Right lung (tissue), 10 donors: ENCODE measurements at places on chromosomes 1 and 21.

DNA sequence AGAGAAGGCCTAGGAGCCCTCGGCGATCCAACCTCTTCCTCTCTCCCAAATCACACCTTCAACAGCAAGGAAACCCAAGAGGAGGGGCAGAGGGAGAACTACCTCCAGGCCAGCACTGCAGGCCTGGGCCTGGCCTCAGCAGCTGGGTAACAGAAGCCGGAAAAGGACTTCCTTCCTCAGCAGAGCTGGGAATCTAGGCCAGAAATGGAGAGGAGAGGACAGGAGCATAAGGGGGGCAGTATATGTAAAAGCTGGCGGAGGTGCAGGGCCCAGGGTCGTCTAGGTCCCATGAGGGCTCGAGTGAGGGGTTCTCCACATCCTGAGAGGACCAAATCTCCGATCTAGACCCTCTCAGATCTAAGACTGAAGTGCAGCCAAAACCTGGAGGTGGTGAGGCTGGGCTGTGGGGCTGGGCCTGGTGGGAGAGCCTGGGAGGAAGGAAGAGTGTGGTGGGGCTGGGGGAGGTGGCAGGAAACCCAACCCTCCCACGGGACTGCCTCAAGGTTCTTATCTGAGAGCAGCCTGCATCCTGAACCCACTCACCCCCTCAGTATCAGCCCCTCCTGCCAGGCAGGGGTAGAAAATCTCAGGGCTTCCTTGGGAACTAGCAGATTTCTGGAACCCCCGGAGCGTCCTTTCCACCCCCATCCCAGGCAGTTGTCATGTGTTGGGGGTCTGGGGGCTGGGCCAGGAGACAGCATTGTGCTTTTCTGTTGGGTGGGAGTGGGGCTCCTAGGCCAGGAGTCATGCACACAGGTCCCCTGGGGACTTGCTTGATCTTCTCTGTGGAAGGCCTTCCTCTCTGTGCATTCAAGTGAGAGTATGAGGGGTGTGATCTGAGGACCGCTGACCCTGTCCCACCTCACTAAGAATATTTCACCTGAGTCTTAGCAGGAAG lies 33.0 kb downstream of the PIK3C2B start:
- no peak for DNase-seq

DNA sequence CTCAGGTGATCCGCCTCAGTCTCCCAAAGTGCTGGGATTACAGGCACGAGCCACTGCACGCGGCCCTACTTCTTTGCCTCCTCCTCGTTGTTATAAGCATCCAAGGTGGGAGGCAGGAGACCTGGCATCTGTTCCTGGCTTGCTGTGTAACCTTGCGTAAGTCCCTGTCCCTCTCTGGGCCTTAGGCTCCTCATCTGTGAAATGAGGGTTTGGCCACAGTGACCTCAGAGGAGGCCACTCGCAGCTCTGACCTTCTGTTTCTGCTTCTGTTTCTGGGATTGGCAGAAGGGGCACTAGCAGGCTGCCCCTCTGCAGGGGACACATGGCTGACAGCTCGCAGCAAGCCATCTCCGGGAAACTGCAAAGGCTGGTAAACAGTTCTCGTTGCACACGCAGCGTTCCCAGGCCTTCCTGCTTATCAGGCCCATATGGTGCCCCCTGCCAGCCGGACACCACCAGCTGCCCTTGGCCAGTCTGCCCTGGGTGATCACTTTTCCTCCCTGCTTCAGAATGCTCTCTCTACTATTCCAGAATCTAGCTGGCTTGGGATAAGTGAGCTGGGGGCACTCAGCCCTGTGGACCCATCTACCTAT lies 2.6 kb upstream of the LDLRAP1 start:
- no peak for DNase-seq

DNA sequence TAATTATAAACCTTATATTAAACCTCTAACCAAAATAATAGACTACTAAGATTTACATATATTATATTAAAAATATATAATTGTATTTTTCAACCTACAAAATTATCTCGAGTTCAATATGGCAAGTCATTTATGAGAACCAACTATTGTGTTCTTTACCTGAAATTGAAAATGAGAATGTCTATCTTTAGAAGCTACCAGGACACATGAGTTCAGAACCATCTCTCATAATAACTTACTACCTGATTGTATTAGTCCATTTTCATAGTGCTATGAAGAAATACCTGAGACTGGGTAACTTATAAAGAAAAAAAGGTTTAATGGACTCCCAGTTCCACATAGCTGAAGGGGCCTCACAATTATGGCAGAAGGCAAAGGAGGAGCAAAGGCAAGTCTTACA lies 6.8 kb downstream of the HAO2 start:
- no peak for DNase-seq

- DNase-seq = no peak
These were observed 35.9 kb downstream of the PIK3R3 start for GRCh38 chr1:46096269-46097148.

GRCh38 chr1:201381130-201381529 lies 3.6 kb upstream of the TNNT2 start:
- peak; percentile 75 for DNase-seq

DNA sequence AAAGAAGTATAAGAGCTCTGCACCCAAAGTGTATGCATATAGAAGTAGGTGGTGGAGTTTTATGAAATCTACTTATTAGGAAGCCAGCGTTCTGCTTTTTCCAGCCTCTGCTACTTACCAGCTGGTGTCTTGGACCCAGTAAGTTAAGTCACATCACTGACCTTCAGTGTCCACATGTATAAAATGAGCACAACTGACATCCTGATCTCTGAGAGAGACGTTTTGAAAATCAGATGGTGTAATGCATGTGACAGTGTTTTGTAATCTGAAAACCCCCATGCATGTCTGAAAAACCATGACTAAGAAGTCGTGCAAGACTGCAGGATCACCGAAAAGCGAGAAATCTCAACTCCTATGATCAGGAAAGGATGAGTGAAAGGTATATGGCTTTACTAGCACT lies 2.0 kb downstream of the CR1 start:
- DNase-seq = no peak

- DNase-seq = no peak
These were observed 94.0 kb downstream of the PCP4 start for GRCh38 chr21:39961251-39961650.

- no peak for DNase-seq
These were observed 3.6 kb downstream of the RPS8 start for GRCh38 chr1:44778705-44779576.
